ENCODE measurements at places on chromosomes 4 and X.
A peak's percentile ranks its signal among the peaks of the same experiment; 100 is the strongest.

DNA sequence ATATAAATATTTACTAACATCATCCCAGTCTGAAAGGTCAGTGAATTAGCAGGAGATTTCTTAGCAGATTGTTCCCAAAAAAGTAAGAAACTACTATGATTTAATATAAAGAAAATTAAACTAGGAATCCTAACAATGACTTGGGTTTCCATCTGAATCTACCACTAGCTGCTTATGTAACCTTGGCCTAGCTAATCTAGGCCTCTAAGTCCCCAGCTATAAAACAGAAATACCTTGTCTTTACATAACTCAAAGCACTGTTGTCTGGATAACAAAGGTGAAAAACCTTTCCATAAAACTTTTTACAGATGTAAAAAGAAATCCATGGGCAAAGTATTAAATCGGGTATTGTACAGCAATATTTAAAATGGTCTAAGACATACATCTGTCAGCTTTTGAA, 3.0 kb downstream of the FBXL5 start:
- no peaks in the 10 kb centered on the region for H3K27me3 ChIP-seq
- H3K4me1 ChIP-seq = peaks cover 59% of the 10 kb centered on the region
- peak overlapping the region; percentile 74 for H3K27ac ChIP-seq
- no peaks in the 10 kb centered on the region for H3K36me3 ChIP-seq
- DNase-seq = no peak

GRCh38 chrX:69226459-69227158, 61.4 kb upstream of the PJA1 start:
- no peaks in the 10 kb centered on the region for H3K27me3 ChIP-seq
- H3K4me3 ChIP-seq = no peak overlapping the region

GRCh38 chrX:126165721-126166461, at the start of gene DCAF12L2:
TSS of gene DCAF12L2 (minus strand) at chrX:126166289. CDS start at chrX:126165924, 365 bp downstream.
- no peaks in the 10 kb centered on the region for H3K4me1 ChIP-seq
- no peaks in the 10 kb centered on the region for H3K27me3 ChIP-seq
- no peaks in the 10 kb centered on the region for H3K36me3 ChIP-seq
- no peak within 1 kb of the TSS for H3K4me3 ChIP-seq
- no peak within 1 kb of the TSS for H3K27ac ChIP-seq

GRCh38 chrX:121010218-121010617, 24.7 kb upstream of the CT47A1 start:
- no peaks in the 10 kb centered on the region for H3K36me3 ChIP-seq
- DNase-seq = no peak
- H3K4me1 ChIP-seq = no peaks in the 10 kb centered on the region

GRCh38 chr4:2061186-2062131, 2.3 kb downstream of the NAT8L start:
- no peaks in the 10 kb centered on the region for H3K36me3 ChIP-seq
- H3K4me1 ChIP-seq = no peaks in the 10 kb centered on the region
- H3K4me3 ChIP-seq = no peak overlapping the region
- no peak for DNase-seq

DNA sequence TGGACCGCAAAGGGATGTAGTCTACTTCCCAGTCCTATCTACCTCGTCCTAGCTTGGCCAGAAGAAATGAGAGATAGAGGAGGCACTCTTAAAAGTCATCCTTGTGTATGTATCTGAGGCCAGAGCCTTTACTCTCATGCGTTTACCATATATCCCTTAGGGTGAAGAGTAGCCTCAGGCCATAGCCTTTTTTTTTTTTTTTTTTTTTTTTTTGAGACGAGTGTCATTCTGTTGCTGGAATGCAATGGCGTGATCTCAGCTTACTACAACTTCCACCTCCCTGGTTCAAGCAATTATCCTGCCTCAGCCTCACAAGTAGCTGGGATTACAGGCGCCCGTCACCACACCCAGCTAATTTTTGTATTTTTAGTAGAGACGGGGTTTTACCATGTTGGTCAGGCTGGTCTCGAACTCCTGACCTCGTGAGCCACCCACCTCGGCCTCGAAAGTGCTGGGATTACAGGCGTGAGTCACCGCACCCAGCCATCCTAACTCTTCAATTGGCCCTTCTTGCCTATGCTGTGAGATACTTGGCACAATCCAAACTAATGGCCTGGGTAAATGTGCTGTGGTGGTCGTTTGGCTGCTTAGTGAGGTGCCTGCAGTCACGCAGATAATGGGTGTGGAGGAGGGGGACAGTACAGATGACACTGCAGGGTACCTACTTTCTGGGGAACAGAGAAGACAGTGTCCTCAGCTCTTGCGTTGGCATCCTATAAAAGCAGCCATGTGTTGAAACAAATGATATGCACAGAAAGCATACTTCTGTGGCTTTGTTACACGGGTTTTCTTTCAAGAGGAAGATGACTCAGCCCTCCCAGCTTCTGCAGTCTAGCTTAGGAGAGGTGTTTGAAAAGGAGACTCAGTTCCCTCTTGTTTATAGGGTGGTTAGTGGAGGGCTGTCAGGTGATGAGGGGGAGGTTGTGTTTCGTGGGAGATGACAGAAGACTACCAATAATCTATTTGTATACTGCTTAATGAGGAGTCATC, 10.4 kb upstream of the DGAT2L6 start:
- no peak overlapping the region for H3K4me3 ChIP-seq
- H3K4me1 ChIP-seq = peaks cover 46% of the 10 kb centered on the region
- H3K27me3 ChIP-seq = no peaks in the 10 kb centered on the region
- no peaks in the 10 kb centered on the region for H3K36me3 ChIP-seq

DNA sequence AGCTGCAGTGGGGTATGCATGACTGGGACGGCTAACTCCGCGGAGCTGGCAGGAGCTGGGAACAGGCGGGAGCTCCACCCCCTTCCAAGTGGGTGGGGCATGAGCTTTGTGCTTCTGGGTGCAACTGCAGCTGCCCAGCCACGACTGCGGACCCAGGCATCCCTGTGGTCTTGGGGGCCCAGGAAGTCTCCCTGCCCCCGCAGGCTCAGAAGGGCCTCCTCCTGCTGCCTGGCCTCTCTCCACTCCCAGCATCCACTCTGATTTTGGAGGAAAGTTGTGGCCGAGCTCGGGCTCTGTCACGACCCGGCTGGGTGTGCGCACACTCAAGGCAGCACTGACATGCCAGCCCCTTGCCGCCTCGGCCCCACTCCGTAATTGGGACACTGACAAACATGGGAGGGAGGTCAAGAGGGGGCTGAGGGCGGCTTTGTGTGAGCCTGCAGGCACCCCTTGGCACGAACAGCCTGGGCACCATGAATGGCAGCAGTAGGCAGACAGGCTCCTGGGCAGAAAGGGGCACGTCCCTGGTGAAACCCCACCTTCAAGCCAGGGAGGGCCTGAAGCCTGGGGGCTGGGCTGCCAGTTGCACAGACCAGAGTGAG, 822.6 kb downstream of the GLUD2 start:
- no peaks in the 10 kb centered on the region for H3K36me3 ChIP-seq
- H3K4me3 ChIP-seq = no peak overlapping the region
- DNase-seq = no peak
- no peaks in the 10 kb centered on the region for H3K27me3 ChIP-seq

GRCh38 chr4:15024386-15024785, 22.1 kb downstream of the CPEB2 start:
- no peak for DNase-seq
- H3K27me3 ChIP-seq = no peaks in the 10 kb centered on the region
- H3K36me3 ChIP-seq = peaks cover 3% of the 10 kb centered on the region
- H3K4me3 ChIP-seq = no peak overlapping the region
- no peak overlapping the region for H3K27ac ChIP-seq

GRCh38 chr4:145938618-145939440, at the start of gene ZNF827:
TSS of gene ZNF827 (minus strand) at chr4:145938823. CDS start at chr4:145938407, 416 bp downstream.
- no peaks in the 10 kb centered on the region for H3K27me3 ChIP-seq
- peak within 1 kb of the TSS; percentile 90 for H3K4me3 ChIP-seq
- peak within 1 kb of the TSS; percentile 93 for H3K27ac ChIP-seq
- DNase-seq = peak; percentile 96

DNA sequence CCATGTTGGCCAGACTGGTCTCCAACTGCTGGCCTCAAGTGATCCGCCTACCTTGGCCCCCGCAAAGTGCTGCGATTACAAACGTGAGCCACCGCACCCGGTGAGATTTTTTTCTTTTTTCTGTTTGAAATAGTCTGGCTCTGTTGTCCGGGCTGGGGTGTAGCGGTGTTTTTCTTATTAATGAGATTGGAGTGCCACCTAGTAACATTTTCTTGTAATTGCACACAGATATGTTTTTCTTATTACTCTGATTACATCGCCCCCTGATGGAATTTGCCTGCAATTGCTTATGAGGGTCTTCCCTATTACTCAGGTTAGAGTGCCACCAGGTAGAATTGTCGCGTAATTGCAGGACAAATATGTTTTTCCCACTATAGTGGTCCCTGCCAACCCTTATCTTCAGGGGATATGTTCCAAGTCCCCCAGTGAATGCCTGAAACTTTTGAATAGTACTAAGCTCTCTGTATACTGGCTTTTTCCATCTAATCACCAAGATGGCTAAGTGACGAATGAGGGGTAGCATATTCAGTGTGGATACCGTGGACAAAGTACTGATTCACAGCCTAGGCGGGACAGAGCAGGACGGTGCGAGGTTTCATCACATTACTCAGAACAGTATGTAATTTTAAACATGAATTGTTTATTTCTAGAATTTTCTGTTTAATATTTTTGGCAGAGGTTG, 8.6 kb upstream of the PDHA1 start:
- no peak overlapping the region for H3K4me3 ChIP-seq
- no peaks in the 10 kb centered on the region for H3K27me3 ChIP-seq
- H3K36me3 ChIP-seq = no peaks in the 10 kb centered on the region
- H3K27ac ChIP-seq = no peak overlapping the region
- peak; percentile 88 for DNase-seq
- H3K4me1 ChIP-seq = no peaks in the 10 kb centered on the region

DNA sequence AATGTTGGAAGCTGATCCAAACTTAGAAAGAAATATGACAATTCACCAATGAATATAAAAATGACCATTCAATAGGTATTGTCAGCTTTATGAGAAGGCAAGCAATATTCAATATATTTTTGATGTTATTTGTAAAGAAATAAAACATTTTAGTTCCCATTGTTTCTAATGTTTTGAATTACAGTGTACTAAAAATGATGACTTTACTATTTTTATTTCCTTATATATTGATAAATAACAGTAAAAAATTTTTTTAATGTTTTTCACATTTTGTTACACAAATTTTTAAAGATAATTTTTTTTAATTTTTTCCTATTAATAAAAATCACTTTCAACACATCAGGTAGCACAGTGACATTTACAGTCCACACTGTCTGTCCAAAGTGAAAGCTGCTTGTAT, 565.5 kb upstream of the FAM241A start:
- no peak overlapping the region for H3K4me3 ChIP-seq
- H3K36me3 ChIP-seq = no peaks in the 10 kb centered on the region
- no peaks in the 10 kb centered on the region for H3K4me1 ChIP-seq
- H3K27ac ChIP-seq = no peak overlapping the region

DNA sequence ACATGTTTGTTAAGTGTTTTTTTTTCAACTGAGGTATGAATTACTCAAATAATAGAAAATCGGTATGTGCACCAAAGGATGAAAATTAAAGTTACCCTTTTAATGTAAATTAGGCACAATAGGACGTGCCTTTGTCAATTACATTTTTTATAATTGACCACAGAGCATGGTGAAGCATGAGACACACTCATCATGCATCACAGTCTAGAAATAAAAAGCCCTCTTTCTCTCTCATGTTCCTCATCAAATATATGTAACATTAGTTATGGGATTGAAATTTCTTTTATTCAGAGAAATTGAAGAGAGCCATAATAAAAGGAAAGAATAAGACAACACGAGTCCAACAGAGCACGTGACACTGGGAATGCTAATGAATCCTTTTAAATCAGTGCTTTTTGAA, 3.5 kb downstream of the GNRHR start:
- H3K27me3 ChIP-seq = no peaks in the 10 kb centered on the region
- H3K4me1 ChIP-seq = peaks cover 2% of the 10 kb centered on the region
- DNase-seq = no peak
- no peak overlapping the region for H3K4me3 ChIP-seq
- H3K27ac ChIP-seq = no peak overlapping the region

- no peaks in the 10 kb centered on the region for H3K27me3 ChIP-seq
- no peak overlapping the region for H3K4me3 ChIP-seq
- DNase-seq = no peak
- H3K36me3 ChIP-seq = no peaks in the 10 kb centered on the region
- H3K27ac ChIP-seq = no peak overlapping the region
These were observed 527.8 kb downstream of the INPP4B start for GRCh38 chr4:142318280-142318679.

GRCh38 chr4:72136429-72136828, 104.6 kb downstream of the NPFFR2 start:
- H3K27ac ChIP-seq = no peak overlapping the region
- H3K4me3 ChIP-seq = no peak overlapping the region
- no peaks in the 10 kb centered on the region for H3K36me3 ChIP-seq
- no peaks in the 10 kb centered on the region for H3K27me3 ChIP-seq
- no peaks in the 10 kb centered on the region for H3K4me1 ChIP-seq

- no peak overlapping the region for H3K4me3 ChIP-seq
- no peak overlapping the region for H3K27ac ChIP-seq
- no peak for DNase-seq
- H3K27me3 ChIP-seq = no peaks in the 10 kb centered on the region
These were observed 4.9 kb upstream of the PPEF1 start for GRCh38 chrX:18702362-18703195.

- peak; percentile 92 for DNase-seq
- no peaks in the 10 kb centered on the region for H3K27me3 ChIP-seq
- peak overlapping the region; percentile 79 for H3K4me3 ChIP-seq
These were observed 3.2 kb downstream of the SEL1L3 start for GRCh38 chr4:25859429-25860148.

DNA sequence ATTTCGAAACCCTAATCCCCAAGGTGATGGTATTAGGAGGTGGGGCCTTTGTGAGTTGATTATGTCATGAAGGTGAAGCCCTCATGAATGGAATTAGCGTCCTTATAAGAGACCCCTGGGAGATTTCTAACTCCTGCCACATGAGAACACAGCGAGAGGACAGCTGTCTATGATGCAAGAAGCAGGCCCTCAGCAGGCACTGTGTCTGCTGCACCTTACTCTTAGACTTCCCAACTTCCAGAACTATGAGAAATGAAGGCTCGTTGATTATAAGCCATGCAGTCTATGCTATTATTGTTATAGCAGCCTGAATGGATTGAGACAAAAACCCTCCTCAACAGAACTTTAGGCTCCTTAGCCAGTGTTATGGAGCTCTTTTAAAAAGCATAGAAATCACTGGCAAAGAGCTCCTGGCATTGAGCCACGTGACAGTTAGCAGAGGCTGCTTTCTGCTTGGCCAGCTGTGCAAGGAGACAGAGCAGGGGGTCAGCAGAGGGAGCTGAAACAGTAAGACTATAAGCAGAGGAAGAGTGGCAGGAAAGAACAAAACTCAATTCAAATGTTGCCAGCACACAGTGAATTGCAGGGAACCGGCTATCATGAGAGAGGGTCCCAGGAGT, 219.2 kb upstream of the FAT1 start:
- H3K4me1 ChIP-seq = peaks cover 51% of the 10 kb centered on the region
- peak overlapping the region; percentile 35 for H3K4me3 ChIP-seq
- DNase-seq = peak; percentile 74

- no peaks in the 10 kb centered on the region for H3K36me3 ChIP-seq
- H3K27ac ChIP-seq = no peak overlapping the region
- H3K4me3 ChIP-seq = no peak overlapping the region
- no peak for DNase-seq
- no peaks in the 10 kb centered on the region for H3K27me3 ChIP-seq
These were observed 139.5 kb downstream of the MAGEC1 start for GRCh38 chrX:142043196-142043595.

All from Karpas-422 (cell line).